ENCODE measurements at places on chromosomes 16 and 17.

DNA sequence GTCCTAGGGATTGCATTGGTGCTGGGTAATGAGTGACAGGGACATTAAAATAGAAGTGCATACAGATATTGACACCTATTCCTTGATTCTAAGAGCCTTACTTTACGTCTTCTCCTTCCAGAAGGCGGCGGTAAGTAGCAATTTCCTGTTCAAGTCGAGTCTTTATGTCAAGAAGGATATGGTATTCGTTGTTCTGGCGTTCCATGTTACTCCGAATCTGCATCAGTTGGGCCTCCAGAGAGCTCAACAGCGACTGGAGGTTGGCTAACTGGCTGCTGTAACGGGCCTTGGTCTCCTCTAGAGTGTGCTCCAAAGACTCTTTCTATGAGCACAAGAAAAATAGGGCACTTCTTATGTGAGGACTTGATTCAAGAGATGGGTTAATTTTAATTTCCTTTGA lies 7.0 kb downstream of the KRT20 start:
- no peak for DNase-seq

GRCh38 chr17:72715906-72716572 lies 376.4 kb downstream of the SLC39A11 start:
- no peak for DNase-seq

- no peak for DNase-seq
Measured at GRCh38 chr16:28151180-28151579, 60.6 kb downstream of the XPO6 start.

DNA sequence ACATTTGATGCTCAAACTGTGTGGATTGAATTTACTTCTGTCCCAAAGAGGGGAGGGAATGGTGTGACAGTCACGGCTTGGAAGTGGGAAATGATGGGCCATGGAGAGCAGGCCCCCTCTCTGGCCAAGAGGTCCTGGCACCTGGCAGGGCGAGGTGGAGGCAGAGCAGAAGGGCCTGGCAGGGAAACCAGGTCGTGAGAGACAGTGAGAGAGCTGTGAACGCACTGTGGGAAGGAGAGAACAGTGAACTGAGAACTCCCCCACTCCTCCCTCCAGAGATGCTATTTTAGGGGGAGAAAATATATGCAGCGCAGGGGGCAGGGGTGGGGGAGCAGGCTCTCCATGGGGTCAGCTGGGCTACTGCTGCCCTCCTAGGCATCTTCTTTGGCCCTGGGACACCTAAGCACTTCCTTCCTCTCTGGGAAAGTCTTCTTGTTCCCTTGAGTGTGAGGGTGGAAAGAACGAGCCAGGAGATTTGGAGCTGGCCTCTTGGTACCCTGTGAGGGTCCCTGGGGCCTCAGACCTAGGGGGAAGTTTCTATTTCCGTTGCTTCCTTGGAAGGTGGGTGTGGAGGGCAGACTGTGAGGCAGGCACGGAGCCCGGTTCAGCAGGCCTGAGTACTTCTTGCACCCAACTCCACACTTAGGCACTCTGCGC lies 17.2 kb upstream of the TBX21 start:
- DNase-seq: no peak

DNA sequence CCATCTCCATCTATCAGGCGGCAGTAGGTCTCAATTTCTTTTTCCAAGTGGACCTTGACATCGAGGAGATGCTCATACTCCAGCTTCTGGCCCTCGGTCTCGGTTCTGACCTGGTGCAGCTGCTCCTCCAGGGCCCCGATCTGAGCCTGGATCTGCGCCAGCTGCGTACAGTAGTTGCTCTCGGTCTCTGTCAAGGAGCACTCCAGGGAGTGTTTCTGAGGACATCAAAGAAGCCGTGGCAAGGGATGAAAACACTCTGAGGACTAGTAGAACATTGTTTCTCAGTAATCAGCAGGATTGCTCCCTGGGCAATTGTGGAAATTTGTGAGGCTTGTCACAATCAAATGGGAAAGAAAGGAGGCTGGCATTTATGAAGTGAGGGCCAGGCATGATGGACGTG lies 5.9 kb downstream of the KRT28 start:
- no peak for DNase-seq

GRCh38 chr17:70498631-70499030 lies 329.3 kb downstream of the KCNJ2 start:
- DNase-seq: no peak

- no peak for DNase-seq
Measured at GRCh38 chr16:2527071-2527783, 4.0 kb downstream of the CEMP1 start.

DNA sequence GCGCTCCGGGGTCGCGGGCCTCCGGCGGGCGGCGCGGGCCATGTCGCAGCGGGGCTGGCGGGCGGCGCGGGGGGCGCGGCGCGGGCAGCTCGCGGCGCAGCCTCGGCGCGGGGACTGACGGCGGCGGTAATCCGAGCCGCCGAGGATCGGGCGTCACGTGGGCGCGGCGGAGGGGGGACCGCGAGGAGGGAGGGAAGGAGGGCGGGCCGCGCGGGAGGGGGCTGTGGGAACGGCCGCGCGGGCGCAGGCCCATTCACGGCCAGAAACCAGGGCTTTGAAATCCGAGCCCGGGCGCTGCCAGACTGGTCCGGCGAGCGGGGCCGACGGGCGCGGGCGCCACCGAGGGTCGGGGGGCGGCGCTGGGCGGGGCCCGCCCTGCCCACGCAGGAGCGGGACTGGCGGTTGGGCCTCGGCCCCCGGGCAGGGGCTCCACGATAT lies at the start of gene MTSS2:
Gene MTSS2, minus strand, starts transcription at position 116 of the 438 bp plus-strand sequence. CDS start 262 bp downstream, outside the sequence.
- no peak for DNase-seq

DNA sequence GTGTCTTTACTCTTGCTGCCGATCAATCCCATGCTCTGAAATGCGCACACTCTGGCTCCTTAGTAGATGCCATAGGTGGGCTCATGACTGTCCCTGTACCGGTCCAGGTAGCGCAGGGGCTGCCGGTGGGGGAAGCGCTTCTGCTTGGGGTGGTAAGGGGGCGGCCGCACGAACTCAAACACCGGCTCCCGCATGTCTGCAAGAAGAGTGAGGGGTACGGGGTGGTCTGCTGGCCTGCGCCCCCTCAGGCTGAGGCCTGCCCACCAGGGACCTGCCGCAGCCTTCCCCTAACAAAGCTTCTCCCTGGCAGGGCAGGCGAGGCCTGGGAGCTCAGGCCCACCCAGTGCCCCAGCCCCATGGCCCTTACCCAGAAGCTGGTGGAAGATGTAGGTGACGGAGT lies 2.0 kb upstream of the TRIM65 start:
- no peak for DNase-seq

- DNase-seq: no peak
Measured at GRCh38 chr17:75487351-75488070, 27.8 kb downstream of the CASKIN2 start.

DNA sequence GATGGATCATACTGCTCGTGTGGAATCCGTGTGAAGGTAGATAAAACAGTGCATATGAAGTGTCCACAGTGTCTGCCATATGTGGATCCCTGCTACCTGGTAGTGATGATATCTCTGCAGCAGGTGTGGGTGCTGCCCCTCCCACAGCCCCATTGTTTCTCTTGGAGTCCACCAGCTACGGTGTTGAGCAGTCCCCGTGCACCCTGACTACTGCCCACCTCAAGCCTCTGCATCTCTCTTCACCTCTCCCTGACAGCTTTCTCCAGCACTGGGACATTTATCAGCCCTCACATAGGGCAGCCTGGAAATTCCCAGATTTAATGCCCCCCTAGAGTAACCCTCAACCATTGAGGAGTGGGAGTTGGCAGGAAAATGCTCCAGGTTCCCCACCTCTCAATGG lies 244.7 kb downstream of the IRF8 start:
- DNase-seq: no peak

DNA sequence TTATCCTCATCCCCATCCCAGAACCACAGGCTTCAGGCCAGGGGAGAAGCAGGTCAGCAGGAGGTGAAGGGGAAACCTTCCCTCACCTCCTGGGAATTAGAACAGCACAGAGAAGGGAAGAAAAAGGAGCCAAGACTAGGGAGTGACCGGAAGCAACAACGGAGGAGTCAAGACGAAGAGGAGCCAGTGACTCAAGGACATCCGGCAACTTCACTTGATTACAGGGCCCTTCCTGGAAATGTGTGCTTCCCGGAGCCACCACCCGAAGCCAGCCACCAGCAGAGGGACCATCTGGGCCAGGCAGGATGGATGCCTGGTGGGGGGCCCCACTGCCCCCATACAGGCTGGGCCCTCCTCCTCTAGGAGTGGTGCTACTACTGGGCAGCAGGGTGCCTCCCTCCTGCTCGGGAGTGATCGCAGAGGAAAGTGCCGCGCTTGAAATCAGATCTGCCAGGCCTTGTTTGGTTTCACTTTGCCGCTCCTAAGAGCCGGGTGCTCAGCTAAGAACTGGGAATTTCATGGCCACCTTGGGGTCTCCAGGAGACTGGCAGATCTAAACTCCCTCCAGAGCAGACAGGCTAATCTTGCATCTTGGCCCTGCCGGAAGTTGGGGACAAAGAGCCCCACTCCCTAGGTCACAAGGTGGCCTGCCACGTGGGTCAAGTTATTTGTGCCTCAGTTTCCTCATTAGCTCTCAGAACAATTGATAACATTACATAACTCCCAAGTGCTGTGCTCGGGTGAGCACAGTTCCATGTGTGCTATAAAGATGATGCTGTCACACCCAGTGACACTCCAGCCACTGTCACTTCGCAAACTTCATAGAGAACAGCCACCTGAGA lies 6.6 kb downstream of the CDC42EP4 start:
- DNase-seq: no peak

DNA sequence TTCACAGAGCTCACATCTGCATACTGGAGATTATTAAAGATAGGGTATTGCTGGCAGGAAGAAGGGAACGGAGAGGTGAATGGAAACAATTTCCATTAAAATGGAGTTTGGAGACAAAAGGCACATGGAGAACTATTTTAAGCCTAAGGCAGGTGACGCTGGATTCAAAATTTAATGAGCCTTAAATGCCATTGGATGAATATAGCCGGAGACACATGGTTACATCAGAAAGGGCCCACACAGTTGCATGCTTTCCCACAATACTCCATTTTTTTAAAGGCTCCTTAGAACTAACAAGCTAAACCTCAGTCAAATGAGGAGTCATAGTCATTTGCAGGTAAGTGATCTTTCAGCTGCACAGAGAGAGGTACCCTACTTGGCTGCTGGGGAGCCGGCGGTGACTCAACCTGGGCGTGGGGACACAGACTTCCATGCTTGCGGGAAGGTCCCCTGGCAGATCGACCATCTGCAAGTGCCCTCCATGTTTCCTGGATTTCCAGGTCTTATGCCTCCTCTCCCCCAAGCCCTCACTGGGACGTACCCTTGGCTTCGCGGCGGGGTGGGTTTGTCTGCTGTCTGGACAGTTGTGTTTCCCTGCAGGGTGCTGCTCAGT lies 259.2 kb downstream of the CBLN1 start:
- no peak for DNase-seq

DNA sequence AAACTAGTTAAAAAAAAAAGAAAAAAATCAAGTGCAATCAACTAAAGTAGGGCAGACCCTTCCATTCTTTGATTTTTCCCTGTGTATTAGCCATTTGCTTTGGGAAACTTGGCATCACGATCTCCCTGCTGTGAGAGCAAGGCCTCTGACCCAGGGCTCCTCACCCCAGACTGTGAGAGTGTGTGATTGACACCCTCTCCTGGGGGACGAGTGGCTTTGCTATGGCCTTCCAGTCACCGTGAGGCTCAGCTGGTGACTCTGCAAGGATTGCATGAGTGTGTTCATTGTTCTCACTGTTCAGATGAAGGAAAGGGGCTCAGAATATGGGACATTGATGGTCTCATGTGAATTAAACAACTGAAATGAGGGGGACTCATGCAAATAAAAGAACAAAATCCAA lies 69.0 kb upstream of the BCAR1 start:
- DNase-seq: no peak

DNA sequence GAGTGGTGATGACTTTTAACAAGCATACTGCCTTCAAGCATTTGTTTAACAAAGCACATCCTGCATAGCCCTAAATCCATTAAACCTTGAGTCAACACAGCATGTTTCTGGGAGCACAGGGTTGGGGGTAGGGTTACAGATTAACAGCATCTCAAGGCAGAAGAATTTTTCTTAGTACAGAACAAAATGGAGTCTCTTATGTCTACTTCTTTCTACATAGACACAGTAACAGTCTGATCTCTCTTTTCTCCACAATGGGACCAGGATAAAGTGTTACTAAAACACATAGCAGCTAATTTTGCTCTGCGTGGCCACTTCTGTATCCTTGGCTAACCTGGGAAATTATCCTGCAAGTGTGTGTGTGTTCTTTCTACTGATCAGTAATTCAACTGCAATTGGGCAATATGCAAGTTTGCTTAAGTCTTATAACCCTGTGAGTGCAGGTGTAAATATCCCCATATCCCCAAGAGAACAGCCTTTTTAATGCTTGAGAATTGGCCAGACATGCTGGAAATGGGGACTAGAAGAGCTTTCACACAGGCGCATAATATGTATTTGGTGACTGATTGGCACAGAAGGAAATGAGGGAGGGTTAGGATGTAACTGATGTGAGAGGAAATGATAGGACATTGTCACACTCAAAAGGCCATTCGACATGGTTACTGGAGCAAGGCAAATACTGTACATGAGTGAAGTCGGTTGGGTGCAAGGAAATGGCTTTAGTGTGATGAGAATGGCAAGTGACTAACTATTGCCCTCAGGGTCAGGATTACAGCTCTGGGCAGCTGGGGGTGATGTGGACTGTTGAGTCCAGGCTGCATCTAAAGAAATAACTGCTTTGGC lies 10.8 kb upstream of the ANKS4B start:
- no peak for DNase-seq

DNA sequence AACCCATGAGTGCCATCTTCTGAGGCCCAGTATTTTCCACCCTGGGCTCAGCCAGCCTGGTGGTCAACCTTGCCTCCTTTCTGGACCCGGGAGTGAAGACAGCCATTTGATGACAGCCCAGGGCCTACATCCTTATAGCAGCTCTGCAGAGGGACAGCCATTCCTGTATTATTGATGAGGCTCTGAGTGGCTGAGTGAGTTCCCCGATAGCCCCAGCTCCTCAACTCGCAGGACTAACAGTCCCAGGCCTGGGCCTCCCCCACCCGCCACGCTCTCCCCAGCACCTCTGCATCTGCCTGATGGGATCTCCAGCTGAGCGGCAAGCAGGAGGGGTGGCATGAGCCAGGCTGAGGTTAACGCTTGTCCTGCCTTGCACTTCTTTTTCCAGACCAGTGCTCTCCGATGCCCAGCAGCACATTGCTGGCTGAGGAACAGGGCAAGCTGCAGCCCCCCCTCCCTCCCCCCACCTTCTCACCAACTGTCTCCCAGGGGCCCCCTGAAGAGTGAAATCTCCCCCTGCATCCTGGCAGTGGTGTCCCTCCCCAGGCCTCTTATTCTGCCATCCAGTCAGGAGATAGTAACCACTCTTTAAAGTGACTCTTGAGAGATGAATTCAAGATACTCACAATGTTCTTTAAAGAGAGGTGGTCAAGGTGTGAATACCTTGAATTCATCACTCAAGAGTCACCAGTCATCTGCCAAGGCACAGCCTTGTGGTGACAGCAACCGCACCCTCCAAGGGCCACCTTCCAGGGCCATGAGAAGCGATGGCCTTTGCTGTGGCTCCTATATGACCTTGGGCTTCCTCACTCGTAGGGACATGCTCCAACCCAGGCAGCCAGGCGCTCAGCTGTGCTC lies 23.5 kb downstream of the CACNG5 start:
- DNase-seq: no peak

DNA sequence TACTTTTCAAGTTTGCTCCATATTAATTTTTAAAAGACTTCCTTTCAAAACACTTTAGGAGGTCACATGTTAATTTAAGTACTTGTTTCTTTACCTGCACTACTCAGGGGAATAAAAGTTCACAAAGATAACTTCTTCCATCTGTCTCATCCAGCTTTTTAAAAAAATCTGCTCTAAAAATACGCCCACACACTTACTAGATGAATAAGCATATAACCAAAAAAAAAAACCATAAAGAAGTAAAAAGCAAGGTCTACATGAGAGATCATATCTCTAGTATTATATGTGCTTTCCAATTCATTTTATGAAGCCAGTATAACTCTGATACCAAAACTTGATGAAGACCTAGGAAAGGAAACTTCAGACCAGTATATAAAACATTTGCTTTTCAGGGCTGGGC lies 17.2 kb downstream of the SKAP1 start:
- DNase-seq: no peak
